AG08396 (cell line): ENCODE measurements at places on chromosomes 2 and 18.

DNA sequence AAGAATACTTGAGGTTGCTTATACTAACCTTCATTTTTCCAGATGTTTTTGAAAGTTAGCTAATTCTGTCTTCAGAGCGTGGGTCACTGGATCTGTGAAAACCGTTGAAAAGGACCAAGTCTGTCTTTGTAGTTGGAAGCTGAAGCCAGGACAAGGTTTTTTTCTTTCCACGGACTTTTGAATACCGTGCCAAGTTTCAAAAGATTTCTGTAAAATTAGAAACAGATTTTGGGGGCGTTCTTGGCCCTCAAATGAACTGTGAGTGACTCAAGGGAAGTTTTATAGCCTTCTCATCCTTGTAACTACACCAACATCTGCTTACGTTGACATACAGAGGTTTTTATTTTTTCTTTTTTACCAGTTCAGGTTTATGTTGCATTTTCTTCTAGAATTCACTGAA is at the start of gene FAP:
FAP (minus strand) TSS at position 152 of the 400 bp plus-strand sequence; CDS start at position 34, 118 bp downstream.
- DNase-seq, result peak; percentile 44

GRCh38 chr18:23950644-23951043 is 63.9 kb upstream of the TTC39C start:
- no peak for DNase-seq

DNA sequence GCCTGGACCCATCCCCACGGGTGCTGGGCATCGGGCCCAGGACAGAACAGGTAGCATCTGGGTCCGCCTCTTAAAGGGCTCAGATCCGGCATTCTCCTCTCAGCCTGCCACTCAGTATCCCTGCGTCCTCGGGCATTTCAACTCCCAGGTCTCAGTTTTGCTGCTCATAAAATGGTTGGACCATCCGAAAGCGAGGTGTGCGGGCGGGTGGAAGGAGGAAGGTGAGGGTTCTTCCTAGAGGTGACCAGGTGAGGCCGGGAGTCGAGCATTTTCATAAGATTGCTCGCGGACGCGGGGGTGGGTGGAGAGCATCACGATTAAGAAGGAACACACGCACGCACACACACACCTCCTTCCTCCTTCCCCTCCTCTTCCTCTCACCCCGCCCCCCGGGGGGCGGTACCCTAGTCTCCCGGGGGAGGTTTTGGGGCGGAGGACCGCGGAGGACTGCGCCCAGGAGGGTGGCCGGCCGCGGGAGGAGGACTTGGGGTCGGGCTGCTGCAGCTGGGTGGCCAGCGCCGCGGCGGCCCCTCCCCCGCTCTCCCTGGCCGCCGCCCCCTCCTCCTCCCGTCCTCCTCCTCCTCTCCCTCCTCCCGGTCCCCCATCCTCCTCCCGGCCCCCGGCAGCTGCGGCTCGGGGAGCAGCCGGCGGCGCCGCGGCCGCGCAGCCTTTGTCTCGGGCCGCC is 97.9 kb upstream of the GPR45 start:
- DNase-seq, result no peak

- DNase-seq, result peak; percentile 26
Observed at GRCh38 chr2:150097901-150098531, 389.5 kb downstream of the RND3 start.
